SK-MEL-5 (cell line): ENCODE measurements at places on chromosomes 5 and 9.

GRCh38 chr9:4073371-4073770 is 226.5 kb downstream of the GLIS3 start:
- DNase-seq = peak; percentile 49

DNA sequence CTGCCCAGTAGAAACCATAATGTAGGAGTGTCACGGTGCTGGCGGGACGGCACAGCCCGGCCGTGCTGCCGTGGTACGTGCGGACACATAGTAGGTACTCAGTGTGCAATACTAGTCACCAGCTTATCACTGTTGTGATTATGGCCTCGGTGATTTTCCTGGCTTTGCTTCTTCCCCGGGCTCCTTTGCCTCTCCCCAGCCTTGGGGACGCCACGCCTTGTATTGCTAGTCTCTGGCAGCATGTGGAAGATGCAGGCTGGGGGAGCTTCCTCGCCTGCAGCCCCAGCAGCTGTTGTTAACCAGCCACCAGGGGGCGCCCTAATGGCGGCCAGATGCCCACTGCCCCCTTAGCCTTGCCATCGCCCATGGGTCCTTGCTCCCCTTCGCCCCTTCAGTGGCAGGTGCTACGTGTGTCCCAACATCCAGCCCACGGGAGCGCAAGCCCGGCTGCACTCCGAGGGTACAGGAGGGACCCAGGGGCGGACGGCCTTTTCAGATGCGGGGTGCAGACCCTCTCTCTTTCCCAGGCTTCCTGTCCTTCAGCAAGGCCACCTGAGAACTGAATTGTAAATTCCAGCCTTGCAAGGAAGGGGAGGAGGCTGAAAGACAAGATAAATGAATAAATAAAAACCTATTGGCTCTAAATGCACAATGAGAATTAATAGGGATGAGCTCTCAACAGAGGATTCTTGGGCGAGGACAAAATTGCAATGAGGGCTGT is 8.0 kb downstream of the NTNG2 start:
- DNase-seq = peak; percentile 71

- peak; percentile 64 for DNase-seq
Measured at GRCh38 chr9:93091453-93092081, 4.5 kb upstream of the CARD19 start.

- no peak for DNase-seq
Measured at GRCh38 chr9:131977109-131977838, 102.4 kb downstream of the MED27 start.

GRCh38 chr9:131402738-131403492 is 9.0 kb downstream of the PRRC2B start:
- peak; percentile 97 for DNase-seq

GRCh38 chr5:175873088-175873454 is 1.7 kb downstream of the CPLX2 start:
- DNase-seq = peak; percentile 37
